Stimulated activated CD4-positive, alpha-beta T cell treated with anti-CD3 and anti-CD28 coated beads, Interleukin-1b, Interleukin-23, amount 100 ng/mL, for 4 hours (primary cell): ENCODE measurements at places on chromosomes 2 and 18.

DNA sequence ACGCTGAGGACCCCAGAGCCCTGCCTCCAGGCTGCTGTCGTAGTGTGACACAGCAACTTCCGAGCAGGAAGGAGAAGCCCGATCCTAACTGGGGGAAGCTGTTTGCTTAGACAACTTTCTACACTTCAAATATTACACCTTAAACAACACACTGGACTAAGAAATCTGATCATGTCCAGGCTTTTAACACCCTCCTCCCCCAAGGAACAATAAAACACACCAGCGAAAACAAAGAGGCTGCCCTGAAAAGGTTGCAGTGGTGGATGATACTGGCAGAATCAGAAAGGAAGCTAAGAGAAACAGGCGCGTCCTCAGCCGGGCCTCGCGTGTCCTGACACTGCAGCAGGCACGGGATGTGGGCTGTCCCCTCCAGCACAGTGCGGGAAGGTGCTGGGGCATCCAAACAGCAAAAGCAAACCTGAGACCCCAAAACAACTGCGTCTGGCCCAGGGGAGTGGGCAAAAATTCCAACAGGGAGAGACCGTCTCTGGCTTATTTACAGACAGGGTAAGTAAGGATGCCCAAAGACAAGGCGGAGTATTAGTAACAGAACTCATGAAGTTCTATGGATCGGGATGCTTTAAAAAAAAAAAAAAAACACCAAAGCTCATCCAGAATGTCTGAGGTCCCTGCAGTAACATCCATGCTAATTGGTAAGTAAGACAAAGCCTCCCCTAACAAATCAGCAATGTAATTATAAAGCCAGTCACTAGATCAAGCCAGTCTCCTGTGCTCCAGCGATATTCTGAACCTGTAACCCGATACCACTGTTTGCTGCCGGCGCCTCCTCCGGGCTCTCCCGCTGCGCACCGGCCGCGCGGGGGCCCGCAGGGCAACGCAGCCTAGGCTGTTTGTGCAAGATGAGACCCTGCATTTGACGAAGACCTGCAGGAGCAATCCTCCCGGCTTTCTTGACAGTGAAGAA, 9.0 kb downstream of the SERTAD2 start:
- no peak for DNase-seq

- DNase-seq: no peak
These were observed 971.7 kb upstream of the GYPC start for GRCh38 chr2:125684256-125684655.

- DNase-seq: no peak
These were observed 97.4 kb downstream of the MCFD2 start for GRCh38 chr2:46818141-46818621.

DNA sequence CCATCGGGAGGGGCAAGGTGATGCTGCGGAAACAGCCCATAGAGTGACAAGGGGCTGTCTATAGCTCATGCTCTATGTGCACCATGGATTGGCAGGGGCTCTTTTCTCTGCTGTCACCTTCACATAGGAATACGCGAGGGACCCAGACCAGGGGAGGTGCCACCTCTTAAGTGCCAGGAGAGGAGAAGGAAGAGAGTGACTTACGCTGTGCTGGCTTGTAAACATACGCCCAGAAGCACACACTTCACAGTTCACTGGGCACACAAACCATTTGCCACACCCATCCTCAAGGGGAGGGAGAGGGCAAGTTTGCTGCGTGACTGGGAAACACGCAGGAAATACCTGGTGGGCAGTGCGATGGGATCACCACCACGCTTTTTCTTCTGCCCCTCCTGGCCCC, 65.1 kb upstream of the GPR45 start:
- DNase-seq: no peak

GRCh38 chr2:31082002-31082401, 56.2 kb downstream of the GALNT14 start:
- DNase-seq: no peak

GRCh38 chr18:2939317-2939716, 73.6 kb downstream of the LPIN2 start:
- DNase-seq: no peak

GRCh38 chr2:237680702-237681478, 53.5 kb downstream of the LRRFIP1 start:
- DNase-seq: no peak

- no peak for DNase-seq
These were observed 68.7 kb upstream of the MC2R start for GRCh38 chr18:13984080-13984479.
